Activated T-cell treated with anti-CD3 and anti-CD28 coated beads, Interleukin-2, amount 50 U/mL, for 4 hours (primary cell): ENCODE measurements at places on chromosomes 16 and 17. TPM values are rescaled to one million over a fixed set of nuclear protein-coding genes. Genes with fewer than 3 reads are reported as not detected.

DNA sequence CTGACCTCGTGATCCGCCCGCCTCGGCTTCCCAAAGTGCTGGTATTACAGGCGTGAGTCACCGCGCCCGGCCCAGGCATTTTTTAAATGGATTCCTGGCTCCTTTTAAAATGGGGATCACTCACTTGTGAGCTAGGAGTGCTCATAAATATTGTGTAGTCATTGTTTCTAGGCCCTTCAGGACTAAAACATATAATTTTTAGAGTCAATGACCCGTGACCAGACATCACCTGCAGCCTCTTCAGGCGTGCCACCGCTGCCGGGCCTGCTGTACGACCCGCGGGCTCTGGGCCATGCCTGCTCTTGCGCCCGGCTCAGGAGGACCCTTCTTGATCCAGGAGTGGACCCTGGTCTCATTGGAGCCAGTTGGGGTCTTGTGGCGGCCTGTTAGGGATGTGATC lies 30.8 kb downstream of the EFCAB5 start:
- DNase-seq: no peak

- no peak for DNase-seq
Observed at GRCh38 chr16:30780549-30780948, 6.5 kb downstream of the ZNF629 start.

ARHGAP44 gene
- 0.11 TPM for total RNA-seq

MVP gene
- 85.8 TPM for total RNA-seq

DNA sequence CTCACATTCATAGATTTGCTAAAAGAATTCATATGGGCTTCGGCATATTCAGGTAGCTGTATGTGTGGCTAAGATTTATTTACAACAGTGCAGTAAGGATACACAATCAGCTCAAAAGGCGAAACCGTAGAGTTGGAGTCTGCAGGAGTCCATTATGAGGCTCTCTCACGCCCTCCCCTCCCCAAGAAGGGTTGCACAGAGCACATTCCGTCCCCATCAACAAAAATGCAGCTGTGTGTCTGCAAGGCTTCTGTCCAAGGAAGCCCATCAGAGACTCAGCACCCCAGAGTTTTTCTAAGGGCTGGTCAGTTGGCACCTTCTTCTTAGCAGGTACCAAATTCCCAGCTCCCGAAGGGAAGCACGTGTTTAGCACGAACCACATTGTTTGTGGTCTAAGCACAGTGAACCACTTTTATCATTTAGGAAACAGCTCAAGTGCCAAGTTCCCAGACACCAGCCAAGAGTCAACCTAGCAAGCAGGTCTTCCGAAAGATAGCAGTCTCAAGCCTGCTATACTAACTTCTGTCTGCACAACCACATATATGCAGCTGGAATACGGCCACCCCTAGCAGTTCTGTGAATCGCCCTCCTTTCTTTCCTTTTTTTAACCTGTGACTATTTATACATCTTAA lies 28.5 kb upstream of the MEAK7 start:
- DNase-seq: no peak
